ENCODE measurements at places on chromosomes 3 and 15. TPM values are rescaled to one million over a fixed set of nuclear protein-coding genes. Genes with fewer than 3 reads are reported as not detected.

GOLGA8M gene
- total RNA-seq = 6.1 TPM

DNA sequence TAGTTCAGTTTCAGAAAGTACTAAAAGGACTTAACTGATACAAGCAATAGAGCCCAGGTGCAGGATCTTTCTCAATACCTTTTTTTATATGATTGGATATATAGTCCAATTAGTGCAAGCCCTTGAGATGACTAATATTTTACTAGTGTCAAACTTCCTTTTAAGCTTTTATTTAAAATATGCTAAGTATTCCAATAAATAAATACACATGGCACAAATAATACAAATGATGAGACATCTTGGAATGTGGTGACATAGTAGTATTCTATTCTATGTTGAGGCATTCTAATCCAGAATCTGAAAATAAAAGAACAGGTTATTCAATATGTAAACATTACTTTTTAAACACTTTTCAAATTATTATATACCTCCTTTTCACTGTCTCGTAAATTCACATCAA is 670.0 kb downstream of the SI start:
- H3K4me1 ChIP-seq = no peaks in the 10 kb centered on the region
- DNase-seq = no peak
- no peaks in the 10 kb centered on the region for H3K27me3 ChIP-seq
- no peak overlapping the region for H3K27ac ChIP-seq

DNA sequence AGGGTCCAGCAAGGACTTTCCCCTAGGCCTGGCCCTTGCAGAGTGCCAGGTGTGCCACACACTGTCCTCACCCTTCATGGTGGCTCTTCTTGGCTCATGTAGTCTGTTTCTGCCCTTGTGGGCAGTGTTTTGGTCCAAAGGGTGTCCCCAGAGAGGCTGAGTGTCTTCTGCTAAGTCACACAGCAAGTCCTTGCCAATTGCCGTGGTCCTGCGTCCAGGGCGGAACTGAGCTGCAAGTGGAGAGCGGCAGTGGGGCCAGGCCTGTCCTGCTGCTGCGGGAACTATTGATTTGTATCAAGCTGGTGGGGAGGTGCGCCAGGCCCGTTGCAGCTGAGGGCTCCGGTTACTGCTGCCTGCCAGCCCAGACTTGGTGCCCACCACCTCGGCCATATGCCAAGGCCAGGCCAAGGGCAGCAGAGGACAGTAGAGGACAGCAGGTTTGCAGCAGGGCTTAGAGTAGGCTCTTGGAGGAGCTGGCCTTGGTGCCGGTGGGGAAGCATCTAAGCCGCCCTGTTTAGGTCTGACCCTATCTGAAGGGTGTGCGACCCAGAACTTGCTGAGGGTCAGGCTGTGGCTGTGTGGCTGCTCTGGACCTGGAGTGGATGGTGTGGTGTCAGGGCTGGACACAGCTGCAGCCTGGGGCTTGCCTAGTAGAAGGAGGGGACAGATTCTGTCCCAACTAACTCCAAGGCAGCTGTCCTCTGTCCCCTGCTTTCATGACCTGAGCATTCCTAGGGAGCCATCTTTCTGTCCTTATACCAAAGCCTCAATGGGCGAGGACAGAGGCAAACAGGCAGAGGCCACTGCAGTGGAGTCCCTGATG is 4.5 kb downstream of the AMIGO3 start:
- H3K4me3 ChIP-seq = no peak overlapping the region
- peaks cover 8% of the 10 kb centered on the region for H3K36me3 ChIP-seq
- no peaks in the 10 kb centered on the region for H3K27me3 ChIP-seq
- H3K27ac ChIP-seq = no peak overlapping the region

SPTBN5 gene
- 0.06 TPM for total RNA-seq

DNA sequence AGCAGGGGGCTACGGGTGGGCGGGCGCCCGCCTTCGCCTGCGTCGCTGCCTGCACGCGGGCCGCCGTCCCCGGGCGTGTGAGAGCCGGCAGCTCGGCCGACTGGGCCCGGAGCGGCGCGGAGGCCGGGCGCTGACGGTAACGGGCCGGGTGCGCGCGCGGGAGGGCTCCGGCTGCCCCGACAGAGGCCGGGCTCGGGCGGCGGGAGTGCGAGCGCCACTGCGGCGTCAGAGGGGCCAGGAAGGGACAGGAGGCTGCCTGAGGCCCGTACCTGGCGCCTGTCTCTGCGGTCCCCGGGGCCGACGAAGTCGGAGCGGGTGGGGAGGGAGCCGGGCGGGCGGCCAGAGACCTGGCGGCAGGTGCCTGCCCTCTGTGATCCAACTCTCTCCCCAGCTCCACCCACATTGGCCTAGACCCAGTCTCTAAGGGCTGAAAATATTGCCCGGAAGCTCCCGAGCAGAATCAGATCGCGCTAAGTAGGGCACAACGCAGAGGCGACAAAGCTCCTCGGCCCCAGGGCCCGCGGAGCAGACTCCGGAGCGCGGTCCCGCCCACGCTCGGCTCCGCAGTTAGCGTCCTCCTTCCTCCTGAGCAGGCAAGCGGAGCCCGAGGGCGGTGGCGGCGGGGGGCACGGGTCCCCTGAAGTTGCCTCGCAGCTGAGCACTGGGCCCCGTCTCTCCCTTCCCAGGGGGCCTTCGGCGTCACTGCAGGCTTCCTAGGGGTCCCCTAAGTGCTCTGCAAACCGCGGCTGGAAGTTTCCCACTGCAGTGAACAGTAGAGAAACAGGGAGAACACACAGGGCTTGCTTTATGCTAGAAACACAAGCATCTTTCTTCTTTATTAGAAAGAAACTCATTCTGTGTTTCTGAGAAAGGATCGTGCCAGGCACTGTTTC is at the start of gene MAN2A2:
MAN2A2 (plus strand) TSS at position 463 of the 893 bp plus-strand sequence. CDS start 906 bp downstream, outside the sequence.
- H3K27me3 ChIP-seq = no peaks in the 10 kb centered on the region
- H3K36me3 ChIP-seq = no peaks in the 10 kb centered on the region
- DNase-seq = peak; percentile 85
- peak within 1 kb of the TSS; percentile 84 for H3K27ac ChIP-seq

- H3K36me3 ChIP-seq = no peaks in the 10 kb centered on the region
- no peak overlapping the region for H3K4me3 ChIP-seq
- no peak for DNase-seq
- H3K4me1 ChIP-seq = no peaks in the 10 kb centered on the region
- no peak overlapping the region for H3K27ac ChIP-seq
- H3K27me3 ChIP-seq = no peaks in the 10 kb centered on the region
Observed at GRCh38 chr15:59812889-59813288, 123.8 kb upstream of the BNIP2 start.

Data from right lobe of liver (tissue), 6 donors.